Mucosa of gallbladder (tissue), 1 donor: ENCODE measurements at places on chromosomes 1 and 21.

DNA sequence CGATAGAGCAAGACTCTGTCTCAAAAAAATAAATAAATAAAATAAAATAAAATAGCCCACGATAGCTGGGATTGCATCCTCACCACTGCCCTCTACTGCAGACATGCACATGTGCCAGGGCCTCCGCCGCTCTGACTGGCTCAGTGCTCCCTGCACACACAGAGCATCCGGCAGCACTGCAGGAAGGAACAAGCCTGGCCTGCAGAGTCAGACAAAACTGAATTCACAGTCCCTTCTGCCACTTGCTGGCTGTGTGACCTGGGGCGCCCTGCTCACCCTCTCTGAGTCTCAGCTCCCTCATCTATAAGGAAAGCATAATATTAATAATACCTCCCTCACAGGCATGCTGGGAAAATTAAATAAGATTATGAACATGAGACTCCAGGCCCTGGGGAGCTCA is 35.4 kb downstream of the CSMD2 start:
- no peak for DNase-seq

DNA sequence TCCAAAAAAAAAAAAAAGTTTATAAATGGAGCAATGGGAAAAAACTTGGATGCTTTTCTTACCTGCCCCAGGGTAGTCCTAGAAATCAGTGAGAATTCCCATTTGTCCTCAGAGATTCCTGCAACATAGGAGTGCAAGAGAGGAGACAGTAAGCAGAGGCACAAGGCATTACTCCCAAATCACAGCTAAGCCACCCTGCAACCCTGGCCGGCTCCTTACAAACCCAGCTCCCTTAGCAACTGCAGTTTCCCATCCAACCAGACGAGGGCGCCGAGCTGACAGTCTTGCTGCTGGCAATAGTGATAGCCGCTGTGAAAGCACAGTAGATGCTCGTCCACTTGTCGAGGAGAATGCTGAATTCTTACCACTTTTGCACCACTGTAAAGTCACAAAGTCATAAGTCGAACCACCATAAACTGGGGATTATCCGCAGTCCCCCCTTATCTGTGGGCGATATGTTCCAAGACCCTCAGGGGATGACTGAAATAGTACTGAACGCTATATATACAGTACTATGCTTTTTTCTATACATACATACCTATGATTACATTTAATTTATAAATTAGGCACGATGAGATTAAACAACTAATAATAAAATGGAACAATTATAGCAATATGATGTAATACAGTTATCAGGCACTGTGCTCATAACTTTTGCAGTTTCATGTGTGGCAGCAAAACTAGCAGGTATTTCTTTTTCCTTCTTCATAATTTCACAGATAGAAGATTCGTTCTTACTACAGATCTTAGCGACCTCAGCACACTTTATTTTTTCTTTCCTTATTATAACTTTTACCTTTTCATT is 6.0 kb upstream of the PITHD1 start:
- DNase-seq, result peak; percentile 88

GRCh38 chr1:243706563-243706962 is 143.5 kb downstream of the AKT3 start:
- DNase-seq, result no peak

DNA sequence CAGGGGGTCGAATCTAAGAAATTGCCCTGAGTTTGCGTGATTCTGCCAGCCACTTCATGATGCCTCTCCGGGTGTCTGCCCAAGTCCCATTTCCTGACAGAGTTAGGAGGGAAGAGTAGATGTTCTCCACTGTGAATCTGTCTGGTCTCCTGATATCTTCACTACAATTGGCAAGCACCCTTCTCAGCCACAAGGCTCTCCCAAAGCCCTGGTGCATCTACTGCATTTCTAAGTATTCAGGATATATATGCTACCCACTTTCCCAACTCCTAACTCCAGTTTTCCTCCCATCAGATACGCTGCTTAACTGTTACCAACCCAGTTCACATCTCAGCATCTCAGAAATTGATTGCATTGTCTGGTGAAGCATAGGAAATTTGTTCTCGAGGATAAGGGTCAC is 25.9 kb upstream of the OVAAL start:
- DNase-seq, result no peak

DNA sequence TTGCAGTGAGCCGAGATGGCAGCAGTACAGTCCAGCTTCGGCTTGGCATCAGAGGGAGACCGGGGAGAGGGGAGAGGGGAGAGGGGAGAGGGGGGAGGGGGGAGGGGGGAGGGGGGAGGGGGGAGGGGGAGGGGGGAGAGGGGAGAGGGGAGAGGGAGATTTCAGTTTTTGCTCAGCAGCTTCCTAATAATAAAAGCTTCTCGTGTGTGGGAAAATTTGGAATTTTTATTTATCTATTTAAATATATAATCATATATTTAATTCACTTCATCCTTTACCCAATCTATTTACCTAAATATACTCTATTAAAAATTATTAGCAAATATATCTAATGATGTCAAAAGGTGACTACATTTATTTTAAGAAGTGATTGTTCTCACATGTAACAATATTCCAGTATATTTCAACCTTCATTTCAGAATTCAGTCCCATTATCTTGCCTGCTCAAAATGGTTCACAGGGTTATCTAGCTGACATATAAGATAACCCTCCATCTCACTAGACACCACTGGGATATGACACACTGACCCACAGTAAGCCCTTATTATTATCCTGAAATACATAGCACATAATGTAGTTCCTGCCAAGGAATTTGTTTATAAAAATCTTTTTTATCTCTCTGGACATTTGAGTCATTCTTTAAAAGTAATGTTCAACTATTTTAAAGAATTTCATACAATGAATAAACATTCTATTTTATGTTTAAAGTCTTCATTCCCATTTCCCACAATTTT is 105.9 kb downstream of the GPATCH2 start:
- DNase-seq, result no peak

GRCh38 chr1:41480204-41481108 is 4.0 kb downstream of the EDN2 start:
- DNase-seq, result no peak

DNA sequence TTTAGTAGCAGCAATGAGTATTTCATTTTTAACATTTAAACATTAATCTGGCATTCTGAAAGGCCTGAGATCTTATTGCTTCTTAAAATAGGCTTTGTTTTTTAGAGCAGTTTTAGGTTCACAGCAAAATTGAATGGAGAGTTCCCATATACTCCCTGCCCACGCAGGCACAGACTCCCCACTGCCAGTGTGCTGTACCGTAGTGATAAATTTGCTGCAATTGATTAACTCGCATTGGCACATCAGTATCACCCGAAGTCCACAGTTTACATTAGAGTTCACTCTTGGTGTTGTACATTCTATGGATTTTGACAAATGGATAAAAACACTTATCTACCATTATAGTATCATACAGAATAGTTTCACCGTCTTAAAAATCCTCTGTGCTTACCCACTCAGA is 71.8 kb upstream of the ERRFI1 start:
- DNase-seq, result no peak

- DNase-seq, result no peak
Measured at GRCh38 chr1:186623551-186623950, 56.7 kb downstream of the PTGS2 start.

DNA sequence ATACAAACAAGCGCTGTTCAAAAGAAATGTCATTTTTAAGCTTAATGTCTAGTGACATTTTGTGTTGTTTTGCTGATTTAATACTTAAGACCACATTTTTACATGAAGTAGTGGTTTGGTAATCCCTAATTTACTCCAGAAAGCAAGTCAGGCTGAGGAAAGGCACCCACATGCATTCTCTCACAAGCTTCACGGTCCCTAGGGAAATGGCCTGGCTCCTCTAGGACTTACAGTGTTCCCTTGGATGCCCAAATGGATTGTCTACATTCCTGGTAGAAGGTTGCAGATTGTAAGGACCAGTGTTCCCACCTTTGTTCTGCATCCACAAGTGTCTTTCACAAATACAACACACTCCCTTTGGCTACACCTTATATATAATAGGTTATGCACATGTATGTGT is 9.5 kb downstream of the GPSM2 start:
- no peak for DNase-seq

DNA sequence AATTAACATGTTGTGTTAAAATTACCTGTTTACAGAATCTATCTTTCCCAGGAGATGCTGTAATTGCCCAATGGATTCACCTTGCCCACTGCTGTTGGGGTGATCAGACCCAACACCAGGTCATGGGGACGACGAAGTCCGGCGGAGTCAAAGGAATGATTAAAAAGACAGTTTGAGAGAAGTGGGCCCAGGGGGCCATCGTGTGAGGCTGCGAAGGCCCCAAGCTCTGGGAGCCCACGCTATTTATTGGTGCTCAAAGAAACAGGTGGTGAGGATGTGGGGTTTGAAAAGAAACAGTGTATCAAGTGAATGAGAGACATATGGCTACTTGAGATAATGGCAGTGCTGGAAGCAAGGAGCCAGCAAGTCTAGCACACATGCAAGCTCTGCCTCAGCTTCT is 16.3 kb upstream of the L1TD1 start:
- DNase-seq, result no peak

GRCh38 chr1:112960384-112960783 is 4.4 kb upstream of the SLC16A1 start:
- no peak for DNase-seq

DNA sequence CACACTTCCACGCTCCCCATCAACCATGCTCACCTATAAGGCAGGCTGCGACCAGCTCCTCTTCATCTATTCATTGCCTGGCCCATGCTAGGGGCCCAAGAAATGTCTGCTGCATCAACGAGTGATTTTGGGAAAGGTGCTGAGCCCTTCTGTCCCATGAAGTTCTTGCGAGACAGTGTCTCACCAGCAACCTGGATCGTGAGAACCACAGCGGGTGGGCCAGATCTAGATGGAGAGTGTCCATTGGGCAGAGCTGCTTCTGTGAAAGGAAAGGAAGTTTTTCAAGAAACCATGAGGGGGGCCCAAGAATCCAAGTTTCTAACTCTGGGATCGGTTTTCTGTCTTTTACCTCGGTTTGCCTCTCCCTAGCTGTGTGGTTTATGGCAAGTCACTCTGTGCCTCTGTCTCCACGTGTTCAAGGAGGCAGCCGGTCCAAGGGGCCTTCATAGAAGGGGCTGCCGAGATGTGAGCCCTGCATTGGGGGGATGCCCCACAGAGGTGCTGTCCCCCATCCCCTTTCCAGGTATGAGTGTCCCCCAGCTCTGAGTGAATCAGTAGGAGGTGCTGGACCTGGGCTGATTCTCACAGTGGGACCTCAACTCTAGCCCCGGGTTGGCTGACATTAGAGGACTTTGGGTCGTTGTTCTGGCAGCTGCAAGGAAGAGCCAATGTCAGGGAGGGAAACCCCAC is 8.3 kb upstream of the PADI1 start:
- no peak for DNase-seq

DNA sequence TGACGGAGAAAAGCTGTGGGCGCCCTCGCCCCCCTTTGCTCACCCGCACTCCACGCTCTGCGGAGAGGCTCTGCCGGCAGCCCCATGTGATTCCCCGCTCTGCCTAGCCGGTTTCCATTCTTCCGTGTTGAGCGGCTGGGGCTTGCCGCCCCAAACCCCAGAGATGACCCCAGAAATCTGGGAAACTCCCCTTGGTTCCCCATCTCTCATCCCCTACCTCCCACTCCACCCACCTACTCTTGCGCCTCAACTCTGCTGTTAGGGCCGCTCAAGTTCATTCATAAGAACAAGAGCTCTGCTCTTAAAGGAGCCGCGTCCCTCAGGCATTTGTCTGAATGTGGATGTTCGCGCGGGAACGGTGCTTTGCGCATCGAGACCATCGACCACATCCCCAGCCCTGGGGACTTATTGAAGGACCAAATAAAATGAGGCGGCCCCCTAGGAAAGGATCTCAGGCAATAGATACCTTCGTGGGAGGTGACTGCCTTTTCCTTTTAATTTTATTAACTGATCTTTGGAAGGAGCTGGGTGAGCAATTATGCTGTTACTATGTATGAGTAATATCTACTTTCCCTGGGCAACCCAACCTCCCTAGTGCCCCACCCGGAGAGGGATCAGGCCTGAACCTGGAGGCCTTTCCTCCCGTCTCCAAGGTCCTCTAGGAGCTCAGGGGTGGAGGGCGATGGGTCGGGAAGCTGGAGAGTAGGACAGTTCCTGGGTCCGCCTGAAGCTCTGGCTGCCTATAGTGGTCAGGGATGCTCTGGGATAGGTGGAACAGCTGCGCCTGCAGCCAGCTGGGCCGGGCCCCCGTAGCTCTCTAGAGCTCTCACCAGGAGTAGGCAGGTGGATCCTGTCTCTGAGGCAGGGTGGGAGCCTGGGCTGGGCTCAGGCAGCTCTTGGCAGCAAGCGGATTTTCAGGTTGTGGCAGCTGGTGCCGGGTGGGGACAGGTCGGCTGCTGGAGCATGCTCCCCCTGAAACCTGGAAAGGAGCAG is 898 bp downstream of the MFSD2A start:
- no peak for DNase-seq

GRCh38 chr21:25462517-25462971 is 144.7 kb downstream of the MRPL39 start:
- no peak for DNase-seq

DNA sequence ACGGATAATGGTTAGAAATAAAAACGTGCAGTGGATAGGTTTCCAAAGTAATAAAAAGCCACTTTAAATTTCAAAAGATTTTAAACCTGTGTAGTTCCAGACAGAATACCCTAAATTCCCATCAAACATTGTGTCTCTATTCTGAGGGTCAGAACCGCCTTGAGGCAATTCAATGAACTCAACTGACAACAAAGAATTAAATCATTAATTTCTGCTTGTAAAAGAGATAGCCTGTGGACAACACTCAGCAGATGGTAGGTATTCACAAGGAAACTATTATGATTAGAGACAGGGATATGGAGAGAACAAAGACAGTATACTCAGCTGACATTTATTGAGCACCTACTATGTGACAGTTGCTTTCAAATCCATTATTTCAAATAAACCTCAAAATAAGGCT is 35.1 kb upstream of the JUN start:
- no peak for DNase-seq
